ENCODE measurements at places on chromosomes 2 and 18. TPM values are rescaled to one million over a fixed set of nuclear protein-coding genes. Genes with fewer than 3 reads are reported as not detected.

DNA sequence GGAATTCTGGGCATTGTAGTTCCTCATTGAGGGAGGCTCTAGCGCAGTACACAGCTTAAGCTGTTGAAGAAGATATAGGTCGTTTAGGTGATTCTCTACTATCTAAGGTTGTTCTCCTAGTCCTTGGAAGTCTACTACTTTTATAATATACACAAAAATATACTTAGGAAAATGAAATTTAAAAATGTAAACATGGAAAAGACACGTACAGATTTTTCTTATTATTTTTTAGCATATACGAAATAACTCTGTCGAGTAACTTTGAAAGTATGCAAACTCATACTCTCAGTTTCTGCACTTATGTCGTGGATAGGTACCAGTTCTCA, 272 bp upstream of the FASTKD1 start:
- no peak for DNase-seq

DNA sequence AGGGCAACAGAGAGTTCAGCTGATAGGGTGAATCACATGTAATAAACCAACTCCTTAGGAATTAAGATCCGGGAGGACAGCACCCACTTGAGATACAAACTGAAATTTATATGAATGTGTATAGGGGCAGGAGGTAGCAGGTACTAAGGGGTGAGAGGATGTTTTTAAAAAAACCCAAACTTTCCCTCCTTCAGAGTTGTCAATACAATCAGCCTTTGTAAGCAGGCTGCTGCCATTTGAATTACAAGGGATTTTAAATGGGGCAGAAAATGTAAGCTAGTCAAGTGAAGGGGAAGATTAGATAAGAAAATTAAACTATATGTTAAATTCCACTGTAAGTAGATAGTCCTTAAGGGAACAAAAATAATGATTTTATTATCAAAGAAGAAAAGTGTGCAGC, 1239.7 kb upstream of the CELF4 start:
- no peak for DNase-seq

DNA sequence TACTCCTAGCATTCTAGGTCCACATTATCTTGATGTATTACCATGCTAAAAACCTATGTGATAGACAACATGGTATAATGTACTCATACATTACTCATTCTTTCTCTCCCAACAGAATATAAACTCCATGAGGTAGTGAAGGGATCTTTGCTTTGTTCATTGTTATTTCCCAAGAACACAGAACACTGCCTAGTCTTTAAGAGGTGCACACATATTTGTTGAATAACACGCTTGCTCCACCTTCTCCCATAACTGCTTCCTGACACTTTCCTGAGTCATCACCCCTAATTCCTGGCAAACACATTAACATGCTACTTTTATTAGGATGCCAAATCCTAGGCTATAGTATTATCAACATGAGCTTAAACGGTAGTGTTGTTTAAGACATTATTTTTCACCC, 41.3 kb downstream of the REV1 start:
- DNase-seq, result no peak

GRCh38 chr2:110828330-110828729, 96.0 kb downstream of the ACOXL start:
- no peak for DNase-seq

DNA sequence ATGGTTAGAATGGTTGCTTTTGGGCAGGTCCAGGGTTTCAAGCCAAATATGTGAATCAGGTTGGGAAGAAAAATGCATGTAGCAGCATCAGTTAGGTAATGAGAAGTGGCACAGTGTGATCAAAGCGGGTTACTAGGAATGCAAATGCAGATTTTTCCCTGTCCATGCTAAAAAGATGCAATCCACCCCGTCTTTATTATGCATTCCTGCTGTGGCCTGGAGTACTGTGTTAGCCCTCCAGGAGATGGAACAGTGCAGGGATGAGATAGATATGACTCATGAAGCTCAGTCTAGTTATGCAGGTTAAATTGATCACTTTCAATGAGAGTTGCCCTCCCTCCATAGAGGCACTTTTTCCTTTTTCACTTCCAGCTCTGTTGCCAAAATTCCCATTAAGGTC, 283.8 kb downstream of the CTNNA2 start:
- no peak for DNase-seq

DNA sequence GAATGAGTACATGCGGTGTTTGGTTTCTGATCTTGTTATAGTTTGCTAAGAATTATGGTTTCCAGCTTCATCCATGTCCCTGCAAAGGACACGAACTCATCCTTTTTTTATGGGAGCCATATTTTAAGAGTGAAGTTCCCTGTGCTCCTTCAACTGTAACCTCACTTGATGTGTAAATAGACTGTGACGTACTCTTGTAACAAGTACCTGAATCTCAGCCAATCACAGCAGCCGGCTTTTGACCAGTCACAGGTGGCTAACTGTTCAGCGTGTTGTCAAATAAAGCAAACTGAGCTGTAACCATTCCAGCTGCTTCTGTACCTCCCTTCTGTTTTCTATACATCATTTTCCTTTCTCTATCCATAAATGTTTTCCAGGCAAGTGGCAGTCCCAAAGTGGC, 774.3 kb upstream of the HS6ST1 start:
- DNase-seq, result no peak

DNA sequence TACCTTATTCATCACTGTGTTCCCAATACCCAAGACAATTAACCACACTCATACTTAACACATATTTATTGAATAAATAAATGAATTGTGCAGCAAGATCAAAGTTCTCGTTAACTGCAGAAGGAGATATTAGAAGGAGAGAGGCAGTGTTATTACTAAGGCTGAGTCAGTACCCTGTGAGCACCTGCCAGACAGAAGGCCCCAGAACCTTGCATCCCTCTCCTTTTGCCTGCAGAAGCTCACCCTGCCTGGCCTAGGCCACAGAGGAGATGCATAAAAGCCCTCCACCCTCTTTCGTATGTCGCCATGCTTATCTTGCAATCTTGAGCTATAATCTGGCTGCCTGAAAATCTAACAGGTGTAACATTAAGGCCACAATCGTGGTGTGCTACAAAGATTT, 20.5 kb upstream of the RNF149 start:
- no peak for DNase-seq

GRCh38 chr2:197992482-197993133, 188.2 kb downstream of the PLCL1 start:
- no peak for DNase-seq

GRCh38 chr2:232147440-232148077, 186.0 kb downstream of the DIS3L2 start:
- no peak for DNase-seq

GRCh38 chr2:38508311-38509039, 94.3 kb downstream of the HNRNPLL start:
- peak; percentile 98 for DNase-seq

DNA sequence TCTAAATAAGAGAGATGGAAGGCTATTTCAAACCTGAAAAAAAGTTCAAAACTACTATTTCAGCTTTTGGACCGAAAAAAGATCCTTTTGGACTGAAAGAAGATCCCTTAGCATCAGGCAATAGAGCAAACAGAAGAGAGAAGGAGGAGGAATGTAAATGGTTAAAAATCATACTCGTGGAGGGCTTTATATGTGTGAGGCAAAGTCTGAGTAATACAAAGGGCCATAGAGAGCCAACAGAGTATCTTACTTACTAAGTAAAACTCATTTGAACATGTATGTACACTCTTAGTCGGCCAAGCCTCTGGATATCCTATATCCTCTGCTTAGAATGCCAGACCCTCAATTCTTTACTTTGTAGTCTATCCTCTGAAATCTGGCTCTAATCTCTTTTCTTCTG, 55.7 kb downstream of the ITSN2 start:
- DNase-seq, result no peak

DNA sequence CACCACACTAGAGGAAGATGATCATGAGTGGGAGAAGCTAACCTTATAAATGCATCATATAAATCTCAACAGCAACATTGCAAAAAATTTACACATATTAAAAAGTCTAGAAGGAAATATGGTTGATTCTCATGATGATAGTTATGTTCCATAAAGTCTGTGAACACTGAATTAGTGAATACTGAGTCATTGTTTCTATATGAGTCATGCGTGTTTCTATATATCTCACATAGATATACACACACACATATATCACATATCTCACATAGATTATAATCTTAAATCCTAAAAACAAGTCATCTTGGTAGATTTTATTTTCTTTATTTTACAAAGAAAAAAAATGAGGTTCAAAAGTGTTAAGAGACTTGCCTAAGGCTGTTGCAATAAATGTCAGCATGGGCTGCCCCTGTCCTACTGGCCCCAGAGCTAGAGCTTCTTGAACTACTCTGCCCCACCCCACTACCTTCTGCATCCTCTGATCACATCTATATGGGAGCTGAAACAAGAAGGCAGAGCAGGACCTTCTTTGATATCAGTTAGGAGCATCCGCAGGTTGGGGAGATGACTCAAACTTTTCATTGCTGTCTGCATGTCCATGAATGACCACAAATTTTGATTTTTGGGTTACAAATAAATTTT, 81.8 kb upstream of the ADAM23 start:
- DNase-seq, result no peak

DNA sequence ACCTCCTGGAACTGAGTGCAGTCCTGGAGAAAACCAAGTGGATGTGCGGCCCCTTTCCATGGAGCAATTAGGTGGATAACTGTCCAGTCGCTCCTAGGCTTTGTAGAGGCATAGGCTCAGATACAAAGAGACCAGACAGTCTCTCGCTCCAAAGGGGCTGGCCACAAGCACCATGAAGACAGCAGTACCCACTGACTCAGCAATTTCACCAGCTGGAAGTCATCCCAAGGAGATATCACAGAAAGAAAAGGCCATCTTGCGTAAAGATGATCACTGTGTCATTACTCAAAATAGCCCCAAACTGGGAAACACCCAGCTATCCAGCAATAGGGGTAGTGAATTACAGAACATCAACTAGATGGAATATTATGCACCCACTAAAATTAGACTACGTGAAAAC, 161.2 kb downstream of the MSH2 start:
- DNase-seq, result no peak

DNA sequence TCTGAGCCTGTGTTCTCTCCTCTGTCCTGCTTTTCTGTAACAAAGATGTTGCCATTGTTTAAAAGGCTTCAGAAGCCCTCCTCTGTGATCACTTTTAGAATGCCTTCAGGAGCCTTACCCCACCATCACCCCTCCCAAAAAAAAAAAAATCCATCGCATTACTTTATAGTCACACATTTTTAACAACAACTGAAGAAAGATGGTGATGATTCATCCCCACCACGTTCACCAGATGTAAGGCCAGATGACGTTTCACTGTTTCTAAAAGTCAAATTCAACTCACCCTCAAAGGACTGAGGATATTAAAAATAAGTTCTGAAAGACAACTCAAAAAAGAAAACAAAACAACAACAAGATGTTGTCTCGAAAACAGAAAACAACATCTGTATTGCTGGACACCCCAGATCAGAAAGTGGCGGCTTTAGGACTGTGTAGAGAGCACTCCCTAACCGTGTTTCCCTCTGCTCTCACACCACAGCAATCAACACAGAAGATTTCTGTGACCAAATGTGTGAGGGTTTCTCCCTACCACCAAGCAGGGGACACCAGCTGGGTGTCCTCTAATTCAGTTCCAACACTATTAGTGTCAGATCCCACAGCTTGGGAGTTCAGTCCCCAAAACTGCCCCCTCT, 61.9 kb upstream of the CREB1 start:
- no peak for DNase-seq

- no peak for DNase-seq
Measured at GRCh38 chr2:169782513-169782912, 16.2 kb upstream of the SSB start.

GRCh38 chr2:203783496-203784203, 77.2 kb downstream of the CD28 start:
- no peak for DNase-seq

- no peak for DNase-seq
Measured at GRCh38 chr2:2742726-2743125, 411.7 kb upstream of the MYT1L start.

GRCh38 chr2:221293949-221294742, 278.0 kb downstream of the EPHA4 start:
- DNase-seq, result no peak

- DNase-seq, result no peak
Measured at GRCh38 chr2:112754564-112754963, 9.8 kb downstream of the CKAP2L start.

GRCh38 chr2:6434438-6434837, 431.3 kb downstream of the CMPK2 start:
- no peak for DNase-seq

GRCh38 chr2:140023291-140023690, 1243.1 kb upstream of the NXPH2 start:
- DNase-seq, result no peak

DNA sequence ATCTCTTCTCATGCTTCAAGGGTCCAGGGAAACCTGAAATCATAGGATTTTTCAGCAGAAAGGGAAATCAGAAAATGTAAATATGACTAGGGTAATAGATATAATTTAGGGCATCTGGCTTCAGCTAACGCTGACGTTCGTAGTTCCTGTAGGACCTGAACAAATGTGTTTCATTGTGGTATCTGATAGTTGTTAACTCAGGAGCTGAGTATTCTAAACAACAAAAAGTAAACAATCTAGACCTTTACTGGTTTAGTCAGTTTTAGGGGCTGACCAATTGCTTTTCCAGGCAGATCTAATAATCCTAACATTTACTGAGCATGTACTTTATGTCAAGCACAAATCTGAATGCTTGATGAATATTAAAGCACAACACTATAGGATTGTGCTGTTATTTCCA, 114.8 kb downstream of the GALNT1 start:
- no peak for DNase-seq

DNA sequence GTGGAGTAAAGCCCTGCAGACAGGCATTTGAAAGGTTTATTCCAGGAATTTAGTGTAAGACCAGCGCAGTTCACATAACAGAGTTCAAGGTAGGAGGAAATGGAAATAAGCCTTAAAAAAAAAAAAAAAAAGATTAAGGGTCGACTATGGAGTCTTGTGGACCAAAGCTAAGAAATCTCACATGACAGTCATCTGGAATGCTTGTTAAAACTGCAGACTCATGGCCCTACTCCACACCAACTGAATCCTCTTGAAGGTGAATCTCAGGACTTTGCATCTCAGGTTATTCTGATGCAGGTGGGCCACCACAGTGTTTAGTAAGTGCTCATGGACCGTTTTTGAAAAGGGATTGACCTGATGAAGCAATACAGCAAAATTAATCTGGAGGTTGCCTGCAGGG, 8.8 kb downstream of the TTLL4 start:
- DNase-seq, result no peak

DNA sequence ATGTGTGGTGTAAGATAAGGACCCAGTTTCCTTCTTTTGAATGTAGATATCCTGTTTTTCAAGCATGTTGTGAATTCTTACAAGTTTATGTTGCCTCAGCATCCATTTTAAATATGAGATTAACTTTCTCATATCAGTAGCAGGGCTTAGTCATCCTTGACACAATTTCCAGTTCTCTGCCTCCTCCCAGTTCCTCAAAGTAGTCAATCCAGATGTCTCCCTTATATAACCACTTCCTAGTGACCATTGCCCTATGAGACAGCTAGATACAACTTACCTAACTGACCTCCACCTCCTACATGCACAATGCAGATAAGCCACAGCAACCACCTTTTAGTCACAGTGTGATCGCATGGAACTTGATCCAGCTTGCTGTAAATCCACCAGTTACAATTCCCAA, 269.2 kb upstream of the ZNF521 start:
- DNase-seq, result no peak

The C2orf15 gene
- not detected for total RNA-seq

The LAPTM4A gene
- 154 TPM for total RNA-seq

The PDE11A gene
- not detected for total RNA-seq

The MATN3 gene
- total RNA-seq, result 0.83 TPM

The LHCGR gene
- 0.65 TPM for total RNA-seq

The NCKAP1 gene
- 288 TPM for total RNA-seq

The COQ10B gene
- total RNA-seq, result 58.8 TPM

The CCDC85A gene
- total RNA-seq, result 6.7 TPM

The CFAP65 gene
- total RNA-seq, result not detected

The TXNDC9 gene
- 25.0 TPM for total RNA-seq

The WNT10A gene
- total RNA-seq, result not detected

The FKBP1B gene
- 5.0 TPM for total RNA-seq

The PLGLB2 gene
- total RNA-seq, result 0.98 TPM

The NIFK gene
- 19.8 TPM for total RNA-seq
